ENCODE measurements at places on chromosomes 12 and 14. TPM values are rescaled to one million over a fixed set of nuclear protein-coding genes. Genes with fewer than 3 reads are reported as not detected.

The SLC25A21 gene
- total RNA-seq: 1.0 TPM

The NPAS3 gene
- total RNA-seq: 1.3 TPM

The CLEC4C gene
- total RNA-seq: not detected

The NXPH4 gene
- total RNA-seq: 92.7 TPM

The TEX52 gene
- total RNA-seq: not detected

The DNAI7 gene
- total RNA-seq: not detected

The GPD1 gene
- 0.24 TPM for total RNA-seq

The GZMB gene
- not detected for total RNA-seq

The MYF6 gene
- total RNA-seq: not detected

The KRT6C gene
- total RNA-seq: not detected

The PLEK2 gene
- not detected for total RNA-seq

The CCDC175 gene
- not detected for total RNA-seq

The IQSEC3 gene
- total RNA-seq: 0.05 TPM

The C14orf180 gene
- total RNA-seq: not detected

The SOAT2 gene
- total RNA-seq: not detected

The FGF6 gene
- total RNA-seq: not detected

The TMPRSS12 gene
- not detected for total RNA-seq

The BATF gene
- not detected for total RNA-seq

The JPH4 gene
- total RNA-seq: 0.10 TPM

The AKAP5 gene
- total RNA-seq: 2.5 TPM

The TRIM9 gene
- total RNA-seq: 0.91 TPM

The GYS2 gene
- total RNA-seq: 0.05 TPM

The HOXC6 gene
- total RNA-seq: 2.2 TPM

The ANKRD9 gene
- total RNA-seq: 19.9 TPM

The NANOG gene
- total RNA-seq: not detected

The KRT5 gene
- total RNA-seq: not detected

The ADAMTS20 gene
- total RNA-seq: 0.03 TPM

The PKP2 gene
- total RNA-seq: 5.1 TPM

The ANKRD33 gene
- not detected for total RNA-seq
